ENCODE measurements at places on chromosomes 1 and 21.

- DNase-seq, result no peak
Observed at GRCh38 chr21:44995343-44995941, 55.6 kb downstream of the SLX9 start.

DNA sequence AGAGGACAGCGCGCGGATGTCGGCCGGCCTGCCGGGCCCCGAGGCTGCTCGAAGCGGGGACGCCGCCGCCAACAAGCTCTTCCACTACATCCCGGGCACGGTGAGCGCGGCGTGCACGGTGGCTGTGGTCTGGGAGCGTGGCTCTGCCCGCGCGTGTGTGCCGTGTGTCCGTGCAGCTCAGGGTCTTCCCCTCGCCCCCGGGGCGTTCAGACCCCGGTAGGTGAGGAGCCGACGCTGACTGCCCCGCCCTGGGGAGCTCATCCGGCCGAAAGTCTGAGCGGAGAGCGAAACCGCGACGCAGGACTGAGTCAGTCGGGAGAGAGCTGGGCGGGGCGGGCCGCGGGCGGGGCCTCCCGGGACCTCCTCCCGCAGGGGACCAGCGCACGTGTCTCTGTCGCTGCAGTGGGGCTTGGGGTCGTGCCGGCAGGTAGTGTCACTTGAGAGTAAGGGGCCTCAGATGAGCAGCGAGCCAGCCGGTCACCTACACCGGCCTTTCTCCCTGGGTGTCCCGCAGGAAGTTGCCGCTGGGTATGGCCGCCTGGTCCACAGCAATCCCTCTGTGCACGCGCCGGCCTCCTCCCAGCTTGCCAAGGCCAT lies 520 bp downstream of the PLEKHN1 start:
- DNase-seq, result peak; percentile 57

DNA sequence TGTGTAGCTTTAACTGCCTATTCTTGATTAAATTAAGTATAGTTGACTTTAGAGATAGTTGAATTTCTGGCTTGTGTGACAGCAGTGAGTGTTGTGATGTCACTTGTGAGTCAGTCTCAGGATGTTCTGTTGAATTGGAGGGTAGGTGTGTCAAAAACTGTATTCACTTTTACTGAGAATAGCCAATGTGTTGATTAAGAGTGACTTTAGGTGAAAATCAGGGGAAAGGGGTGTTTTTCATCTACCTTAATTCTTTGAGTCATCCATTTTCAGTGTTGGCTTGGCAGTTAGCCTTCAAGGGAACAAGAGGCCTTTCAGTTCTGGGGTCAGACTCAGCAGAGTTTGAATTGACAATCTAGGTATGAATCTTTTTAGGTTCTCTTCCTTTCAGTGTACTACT lies 75.9 kb downstream of the CDC14A start:
- DNase-seq, result no peak

GRCh38 chr1:36099681-36100341 lies 11.1 kb downstream of the ADPRS start:
- peak; percentile 61 for DNase-seq

- no peak for DNase-seq
Observed at GRCh38 chr1:208541225-208541855, 297.2 kb upstream of the PLXNA2 start.

- no peak for DNase-seq
Observed at GRCh38 chr1:65791801-65792668, 660 bp upstream of the PDE4B start.

DNA sequence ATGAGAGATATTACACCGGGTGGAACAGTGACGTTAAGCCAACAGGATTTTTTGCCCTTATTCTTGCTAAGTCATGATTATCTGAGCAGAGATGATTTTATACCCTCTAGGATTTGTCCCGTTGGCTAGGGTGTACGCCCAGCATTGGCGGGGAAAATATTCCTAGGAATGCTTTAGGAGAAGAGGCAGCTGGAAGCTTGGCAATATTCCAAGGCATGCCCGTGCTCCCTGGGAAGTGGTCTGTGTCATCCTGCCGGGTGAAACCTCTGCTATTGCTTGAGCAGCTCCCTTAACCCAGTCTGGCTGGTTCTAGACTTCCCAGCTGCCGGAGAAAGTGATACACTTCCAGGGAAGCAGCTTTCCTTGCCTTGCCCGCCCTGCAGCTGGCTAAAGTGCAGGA lies 16.2 kb downstream of the CHRNB2 start:
- no peak for DNase-seq

DNA sequence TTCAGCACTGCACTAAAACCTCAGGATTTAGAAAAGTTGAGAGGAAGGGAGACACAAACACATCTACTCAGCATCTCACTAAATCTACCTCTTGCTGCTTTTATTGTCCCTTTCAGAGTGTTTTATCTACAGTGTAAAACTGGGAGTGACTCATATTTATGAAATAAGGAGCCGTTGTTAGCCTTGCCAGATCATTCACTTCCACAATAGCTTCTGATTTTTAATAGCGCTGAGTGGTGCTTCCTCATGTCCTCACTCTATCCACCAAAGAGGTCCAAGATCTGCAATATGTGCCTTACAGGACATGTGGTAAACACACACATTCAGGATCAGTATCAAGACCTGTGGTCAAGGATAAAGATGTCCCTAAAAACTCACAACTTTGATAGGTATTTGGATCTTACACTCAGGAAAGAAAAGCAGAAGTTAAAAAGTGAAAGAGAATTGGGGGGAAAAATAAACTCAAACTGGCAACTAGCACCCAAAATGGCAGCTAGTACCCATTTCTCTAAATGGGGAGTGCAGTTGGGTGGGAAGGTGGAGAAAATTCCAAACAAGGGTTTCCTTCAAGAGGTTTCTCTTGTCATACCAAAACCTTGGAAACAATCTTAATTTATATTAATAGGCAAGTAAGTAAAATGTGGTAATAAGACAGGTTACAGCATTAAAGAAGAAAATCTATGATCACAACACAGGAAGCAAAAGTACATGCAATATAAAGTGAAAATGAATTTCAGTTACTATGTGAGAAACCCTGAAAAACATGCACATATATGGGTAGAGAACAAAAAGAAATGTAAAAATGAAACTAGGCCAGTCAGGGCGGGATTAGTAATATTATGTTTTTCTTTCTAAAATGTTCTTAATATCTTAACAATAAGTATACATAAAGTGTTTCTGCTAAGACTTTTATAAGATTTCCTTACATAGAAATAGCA lies 15.9 kb downstream of the DUSP10 start:
- no peak for DNase-seq

DNA sequence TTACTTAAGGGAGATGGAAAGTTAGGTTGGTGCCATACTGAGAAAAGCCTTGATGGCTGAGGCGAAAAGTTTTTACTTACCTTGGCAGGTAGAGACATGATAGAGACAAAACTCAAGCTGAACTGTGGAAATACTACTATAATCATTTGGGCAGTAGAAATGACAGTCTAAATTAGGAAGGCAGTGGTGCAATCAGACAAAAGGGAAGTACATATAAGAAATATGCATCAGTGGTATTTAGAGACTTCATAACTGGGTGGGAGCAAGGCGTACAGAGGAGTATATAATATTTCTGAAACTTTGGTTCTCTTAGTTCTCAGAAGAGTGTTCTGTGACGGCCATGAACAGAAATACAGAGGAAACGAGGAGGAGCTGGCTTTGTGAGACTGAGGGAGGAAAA lies 2.4 kb upstream of the CEP350 start:
- DNase-seq, result no peak

DNA sequence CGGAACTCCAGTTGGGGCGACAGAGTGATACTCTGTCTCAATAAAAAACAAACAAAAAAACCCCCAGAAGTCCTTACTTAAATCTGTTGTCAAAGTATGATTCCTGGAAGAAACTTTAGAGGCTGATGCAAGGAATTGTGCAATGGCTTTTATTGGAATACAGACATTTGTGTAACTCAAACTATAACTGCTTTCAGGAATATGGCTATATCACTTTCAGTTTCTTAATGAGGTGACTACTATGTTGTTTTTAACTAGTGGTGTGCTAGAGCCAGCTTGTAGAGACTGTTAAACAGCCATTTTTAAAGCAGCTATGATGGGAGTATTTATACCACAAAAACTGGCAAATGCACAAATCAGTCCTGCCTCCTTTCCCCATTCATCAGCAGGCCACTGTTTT lies 22.7 kb upstream of the DNAJC28 start:
- DNase-seq, result no peak

All from stimulated activated CD8-positive, alpha-beta memory T cell treated with anti-CD3 and anti-CD28 coated beads, Interleukin-15, amount 100 ng/mL, for 24 hours (primary cell).